ENCODE measurements at places on chromosomes 7 and 10.

- no peak for DNase-seq
These were observed 35.4 kb downstream of the CTTNBP2 start for GRCh38 chr7:117837841-117838240.

DNA sequence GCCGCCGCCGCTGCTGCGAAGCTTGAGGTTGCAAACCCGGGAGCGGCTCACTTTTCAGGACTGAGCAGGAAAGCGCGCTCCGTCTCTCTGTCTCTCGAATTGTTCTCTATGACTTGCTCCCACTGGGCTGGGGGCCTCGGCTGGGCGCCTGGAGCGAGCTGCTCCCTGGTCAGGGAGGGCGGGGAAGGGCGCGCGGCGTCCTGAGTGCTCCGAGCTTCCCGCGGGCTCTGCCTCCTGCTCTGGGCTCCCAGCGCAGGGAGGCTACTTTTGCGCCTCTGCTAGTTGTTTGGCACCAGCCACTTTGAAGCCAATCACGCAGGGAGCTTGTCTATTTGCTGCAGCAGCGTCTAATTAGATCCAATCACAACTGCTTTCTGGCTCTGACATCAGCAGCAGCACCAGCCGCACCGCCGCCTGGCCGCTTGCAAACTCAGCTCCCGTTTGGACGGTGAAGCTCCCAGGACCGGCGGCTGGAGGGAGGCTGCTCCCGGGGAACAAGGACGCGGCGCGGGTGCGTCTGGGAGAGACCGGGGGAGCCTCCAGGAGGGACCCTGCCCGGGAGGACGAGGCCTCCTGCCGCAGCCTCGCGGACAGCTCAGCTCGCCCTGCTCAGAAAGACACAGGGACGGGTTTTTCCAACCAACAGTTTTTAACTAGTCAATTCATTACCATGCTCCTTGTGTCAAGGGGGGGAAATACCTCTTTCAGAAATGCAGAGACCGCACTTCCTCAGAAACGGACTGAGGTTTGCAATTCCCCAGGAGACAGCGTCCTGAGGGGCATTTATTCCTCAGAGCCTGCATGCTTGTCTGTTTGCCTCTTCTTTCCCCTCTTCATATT, at the start of gene ADARB2:
Gene ADARB2, minus strand, starts transcription at position 304 of the 840 bp plus-strand sequence.
- DNase-seq: no peak

GRCh38 chr10:24857031-24857725, 95.2 kb downstream of the PRTFDC1 start:
- no peak for DNase-seq

GRCh38 chr7:22052674-22053365, 107.1 kb upstream of the CDCA7L start:
- no peak for DNase-seq

DNA sequence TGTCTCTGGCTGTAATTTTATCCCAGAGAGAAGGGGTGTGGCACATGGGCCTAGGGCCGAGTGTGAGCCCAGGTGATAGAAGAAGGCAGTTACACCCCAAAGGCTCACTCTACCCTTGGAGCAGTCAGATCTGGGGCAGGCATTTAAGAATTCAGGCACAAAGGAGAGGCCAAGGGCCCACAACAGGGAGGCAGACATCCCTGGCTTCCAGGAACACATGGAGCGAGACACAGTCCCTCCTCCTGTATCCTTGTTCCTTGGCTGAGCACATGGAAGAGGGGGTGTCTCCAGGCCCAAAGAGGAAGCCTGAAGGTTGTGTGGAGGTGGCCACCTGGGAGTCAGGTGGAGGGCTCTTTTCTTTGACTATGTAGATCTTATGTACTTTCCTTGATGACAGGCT, 286.2 kb downstream of the RPS24 start:
- DNase-seq: no peak

DNA sequence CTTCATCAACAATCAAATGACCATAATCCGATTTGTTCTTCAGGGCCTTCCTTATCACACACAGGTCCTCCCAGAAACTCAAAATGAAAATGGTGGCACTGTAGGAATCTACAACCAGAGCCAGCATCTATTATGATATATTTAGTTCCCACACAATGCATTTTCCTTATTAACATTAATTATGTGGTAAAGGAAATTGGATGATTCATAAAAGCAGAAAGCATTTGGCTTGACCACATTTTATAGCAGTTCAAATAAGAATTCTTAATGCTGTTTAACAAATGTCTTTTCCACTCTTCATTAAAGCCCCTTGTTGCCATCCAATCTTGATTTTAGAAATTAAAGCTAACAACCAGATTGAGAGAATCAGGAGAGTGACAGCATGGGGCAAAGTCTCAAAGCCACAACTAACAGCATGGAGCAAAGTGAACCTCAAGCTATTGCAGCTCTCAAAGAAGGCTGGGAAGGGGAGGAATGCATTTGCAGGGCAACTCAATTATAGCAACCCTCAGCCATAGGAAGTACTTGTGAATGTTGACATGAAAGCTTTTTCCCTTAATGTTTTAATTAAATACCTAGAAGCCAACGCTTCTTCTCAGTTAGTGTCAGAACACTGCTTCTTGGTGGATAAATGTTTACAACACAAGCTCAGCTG, 549.1 kb downstream of the NXPH1 start:
- DNase-seq: no peak

GRCh38 chr10:34494012-34494411, 321.1 kb downstream of the PARD3 start:
- DNase-seq: no peak

- DNase-seq: no peak
These were observed 16.7 kb downstream of the LRRN3 start for GRCh38 chr7:111107579-111107978.

GRCh38 chr10:31932838-31933237, 4.2 kb upstream of the ARHGAP12 start:
- DNase-seq: no peak

DNA sequence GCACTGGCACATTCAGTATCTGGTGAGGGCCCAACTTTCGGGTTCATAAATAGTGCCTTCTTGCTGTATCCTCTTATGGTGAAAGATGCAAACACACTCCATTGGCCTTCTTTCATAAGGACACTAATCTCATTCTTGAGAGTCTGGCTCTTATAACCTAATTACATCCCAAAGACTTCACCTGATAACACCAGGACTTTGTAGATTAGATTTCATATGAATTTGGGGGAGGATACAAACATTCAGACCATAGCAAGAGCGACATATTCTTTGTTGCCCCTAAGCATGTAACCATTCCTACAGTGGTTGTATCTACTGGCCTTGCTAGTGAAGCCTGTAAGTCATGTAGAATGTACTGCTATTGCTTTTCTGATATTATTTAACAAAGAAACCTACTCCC, 525.2 kb downstream of the GFRA1 start:
- no peak for DNase-seq

DNA sequence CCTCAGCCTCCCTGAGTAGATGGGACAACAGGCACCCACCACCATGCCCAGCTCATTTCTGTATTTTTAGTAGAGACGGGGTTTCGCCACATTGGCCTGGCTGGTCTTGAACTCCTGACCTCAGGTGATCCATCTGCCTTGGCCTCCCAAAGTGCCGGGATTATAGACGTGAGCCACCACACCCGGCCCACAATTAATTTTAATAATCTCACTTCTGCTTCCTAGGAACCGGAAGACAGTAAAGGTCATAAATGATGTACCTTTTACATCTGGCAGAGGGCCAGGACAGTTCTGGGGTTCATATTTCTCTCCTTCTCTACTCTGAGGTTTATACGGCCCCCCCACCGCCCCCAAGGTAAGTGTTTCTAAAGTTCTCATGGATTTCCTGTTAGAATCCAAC, 31.2 kb upstream of the AOAH start:
- DNase-seq: no peak
